Smooth muscle cell of bladder (primary cell): ENCODE measurements at places on chromosomes 2 and 18. TPM values are rescaled to one million over a fixed set of nuclear protein-coding genes. Genes with fewer than 3 reads are reported as not detected.

Gene TUBA4A
- 7.0 and 12.0 TPM in 2 replicates for total RNA-seq

Gene ACTR1B
- total RNA-seq = 42.8 and 51.1 TPM in 2 replicates

Gene FEV
- total RNA-seq = not detected in 2 replicates

Gene IL1RN
- 0.09 and 0.71 TPM in 2 replicates for total RNA-seq

Gene KCTD1
- total RNA-seq = 6.5 and 6.7 TPM in 2 replicates
